Esophagus squamous epithelium (tissue), 5 donors: ENCODE measurements at places on chromosomes 6 and 20. TPM values are rescaled to one million over a fixed set of nuclear protein-coding genes. Genes with fewer than 3 reads are reported as not detected.
A peak's percentile ranks its signal among the peaks of the same experiment; 100 is the strongest.

The LPA gene
- 0.83 TPM for total RNA-seq

The RIPPLY2 gene
- total RNA-seq, result not detected

The PI16 gene
- total RNA-seq, result 8.4 TPM

DNA sequence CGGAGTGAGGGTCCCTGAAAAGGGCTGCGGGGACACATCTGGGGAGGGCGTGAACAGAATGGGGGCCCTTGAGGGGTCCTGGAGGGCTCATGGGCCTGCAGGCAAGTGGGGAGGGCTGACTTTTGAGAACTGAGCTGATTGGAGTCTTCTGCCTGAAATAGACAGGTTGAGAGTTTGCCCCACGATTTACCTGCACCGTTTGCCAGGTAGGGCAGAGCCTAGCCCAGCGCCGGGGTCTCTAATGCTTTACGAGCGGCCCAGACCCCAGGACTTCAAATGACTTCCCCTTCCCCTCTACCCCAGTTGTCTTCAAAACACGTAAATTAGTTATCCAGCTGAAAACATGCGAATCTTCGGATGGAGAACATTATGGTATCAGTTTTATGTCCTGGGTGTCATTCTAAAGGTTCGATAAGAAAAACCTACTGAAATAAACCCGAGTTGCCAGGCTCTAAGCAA, 1.3 kb downstream of the PLCB1 start:
- no peak for DNase-seq
- H3K36me3 ChIP-seq, result no peaks in the 10 kb centered on the region
- peaks cover 4% of the 10 kb centered on the region for H3K4me1 ChIP-seq
- peak overlapping the region; percentile 55 for H3K4me3 ChIP-seq
- peaks cover 50% of the 10 kb centered on the region for H3K27me3 ChIP-seq

DNA sequence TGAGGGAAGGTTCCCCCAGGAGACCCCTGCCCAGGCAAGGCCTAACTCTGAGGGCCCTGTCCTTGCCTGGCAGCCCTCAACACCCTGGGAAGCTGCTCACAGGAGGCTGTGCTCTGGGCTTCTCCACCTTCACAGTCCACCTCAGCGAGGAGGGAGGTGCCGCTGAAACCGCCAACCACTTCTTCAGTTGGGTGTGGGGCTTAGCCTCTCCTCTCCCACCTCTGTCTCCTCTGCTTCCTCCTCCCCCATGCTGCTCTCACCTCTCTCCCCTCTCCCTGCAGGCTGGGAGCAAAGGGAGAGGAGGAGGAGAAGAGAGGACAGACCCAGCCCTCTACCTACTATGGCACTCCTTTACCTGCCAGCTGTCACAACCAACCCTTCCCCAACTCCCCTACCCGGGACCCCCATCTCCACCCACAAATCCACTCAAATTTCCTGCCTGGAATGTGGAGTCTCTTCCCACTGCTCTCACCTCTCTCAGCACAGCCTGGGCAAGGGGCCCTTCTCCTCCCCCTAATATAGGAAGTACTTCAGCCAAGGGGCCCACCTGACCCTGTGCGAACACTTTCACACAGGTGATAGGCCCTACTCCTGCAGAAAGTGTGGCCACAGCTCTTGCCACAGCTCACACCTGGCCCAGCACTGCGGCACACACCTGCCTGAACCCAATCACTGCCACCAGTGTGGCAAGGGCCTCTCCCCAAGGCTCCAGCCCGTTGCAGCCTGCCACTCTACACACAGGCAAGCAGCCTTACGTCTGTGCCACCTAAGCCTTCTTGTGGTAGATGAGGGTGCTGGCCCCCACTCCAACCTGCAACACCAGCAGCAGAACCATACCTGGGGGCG, 7.2 kb downstream of the RING1 start:
- no peak for DNase-seq
- H3K27ac ChIP-seq, result no peak overlapping the region
- H3K27me3 ChIP-seq, result no peaks in the 10 kb centered on the region
- peaks cover 7% of the 10 kb centered on the region for H3K4me1 ChIP-seq
- H3K4me3 ChIP-seq, result no peak overlapping the region

DNA sequence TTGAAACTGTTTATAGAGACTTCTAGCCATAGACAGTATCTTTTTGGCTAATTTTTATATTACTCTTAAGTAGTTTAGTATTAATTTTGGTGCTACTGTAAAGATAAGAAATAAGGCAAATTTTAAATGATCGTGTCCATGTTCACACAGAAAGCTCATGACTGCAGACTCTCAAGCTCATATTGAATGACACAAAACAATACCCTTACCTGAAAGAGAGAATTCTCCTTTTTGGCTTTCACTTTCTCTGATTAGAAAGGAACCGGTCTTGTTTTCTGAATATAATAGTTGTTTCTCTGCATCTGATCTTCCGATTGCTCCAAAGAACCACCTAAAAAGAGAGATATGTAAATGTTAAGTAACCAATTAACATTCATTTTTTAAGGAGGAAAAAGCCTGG, 57.0 kb downstream of the FRK start:
- peaks cover 23% of the 10 kb centered on the region for H3K36me3 ChIP-seq
- no peak overlapping the region for H3K4me3 ChIP-seq
- no peak for DNase-seq
- no peak overlapping the region for H3K27ac ChIP-seq
- H3K4me1 ChIP-seq, result no peaks in the 10 kb centered on the region

GRCh38 chr6:68194846-68195478, 440.1 kb upstream of the ADGRB3 start:
- H3K27ac ChIP-seq, result no peak overlapping the region
- H3K4me1 ChIP-seq, result no peaks in the 10 kb centered on the region
- no peak for DNase-seq

GRCh38 chr6:128208851-128209580, 308.2 kb upstream of the THEMIS start:
- H3K4me1 ChIP-seq, result no peaks in the 10 kb centered on the region
- no peak overlapping the region for H3K4me3 ChIP-seq
- no peaks in the 10 kb centered on the region for H3K27me3 ChIP-seq
- no peak overlapping the region for H3K27ac ChIP-seq
- DNase-seq, result no peak
- no peaks in the 10 kb centered on the region for H3K36me3 ChIP-seq

GRCh38 chr20:20482453-20482852, 114.5 kb downstream of the INSM1 start:
- H3K27me3 ChIP-seq, result no peaks in the 10 kb centered on the region
- H3K36me3 ChIP-seq, result no peaks in the 10 kb centered on the region
- no peak overlapping the region for H3K27ac ChIP-seq
- DNase-seq, result no peak
